ENCODE measurements at places on chromosomes 2 and 18.

GRCh38 chr2:41038408-41038807 lies 586.5 kb upstream of the SLC8A1 start:
- DNase-seq: no peak

DNA sequence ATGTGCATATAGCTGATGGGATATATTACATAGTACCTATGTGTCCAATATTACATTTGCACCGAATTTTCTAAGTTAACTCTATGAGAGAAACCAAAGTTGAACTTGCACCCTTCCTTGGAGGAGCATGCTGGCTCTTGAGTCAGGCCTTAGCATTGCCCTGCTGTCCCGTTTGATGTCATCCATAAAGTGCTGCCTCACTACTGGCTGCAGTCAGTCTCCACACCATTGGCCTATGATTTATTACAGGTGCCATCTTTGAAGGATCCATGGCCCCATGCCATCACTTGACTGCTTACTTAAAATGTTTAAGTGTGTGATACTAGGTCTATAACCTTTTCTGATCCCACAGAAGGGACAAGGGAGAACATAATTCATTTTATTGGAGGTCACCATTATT lies 249.3 kb upstream of the RBBP8 start:
- DNase-seq: no peak

DNA sequence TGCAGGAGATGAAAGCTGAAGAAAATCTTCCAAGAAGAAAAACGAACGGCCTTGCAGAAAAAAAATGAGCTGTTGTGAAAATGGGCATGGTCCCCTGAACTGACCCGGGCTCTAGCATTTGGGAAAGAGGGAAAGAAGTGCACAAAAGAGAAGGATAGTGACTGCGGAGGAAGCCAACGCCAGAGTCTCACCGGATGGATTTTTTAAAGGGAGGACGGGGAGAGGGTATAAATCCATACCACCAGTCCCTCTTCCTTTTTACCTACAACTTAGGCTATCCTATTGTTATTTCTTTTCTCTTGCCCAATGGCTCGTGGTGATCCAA lies 601 bp downstream of the WDR35 start:
- DNase-seq: no peak

DNA sequence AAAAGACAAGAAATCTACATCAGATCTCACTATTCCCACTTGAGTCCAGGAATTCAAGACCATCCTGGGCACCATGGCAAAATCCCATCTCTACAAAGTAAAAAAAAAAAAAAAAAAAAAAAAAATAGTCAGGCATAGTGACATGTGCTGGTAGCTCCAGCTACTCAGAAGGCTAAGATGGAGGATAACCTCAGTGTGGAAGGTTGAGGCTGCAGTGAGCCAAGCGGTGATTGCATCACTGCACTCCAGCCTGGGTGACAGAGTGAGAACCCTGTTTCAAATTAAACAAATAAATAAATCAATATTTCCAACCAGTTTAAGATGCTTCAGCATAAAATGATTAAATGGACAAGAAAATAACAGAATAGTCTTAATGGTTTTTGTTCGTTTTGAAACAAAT lies 197.4 kb downstream of the DSEL start:
- no peak for DNase-seq

DNA sequence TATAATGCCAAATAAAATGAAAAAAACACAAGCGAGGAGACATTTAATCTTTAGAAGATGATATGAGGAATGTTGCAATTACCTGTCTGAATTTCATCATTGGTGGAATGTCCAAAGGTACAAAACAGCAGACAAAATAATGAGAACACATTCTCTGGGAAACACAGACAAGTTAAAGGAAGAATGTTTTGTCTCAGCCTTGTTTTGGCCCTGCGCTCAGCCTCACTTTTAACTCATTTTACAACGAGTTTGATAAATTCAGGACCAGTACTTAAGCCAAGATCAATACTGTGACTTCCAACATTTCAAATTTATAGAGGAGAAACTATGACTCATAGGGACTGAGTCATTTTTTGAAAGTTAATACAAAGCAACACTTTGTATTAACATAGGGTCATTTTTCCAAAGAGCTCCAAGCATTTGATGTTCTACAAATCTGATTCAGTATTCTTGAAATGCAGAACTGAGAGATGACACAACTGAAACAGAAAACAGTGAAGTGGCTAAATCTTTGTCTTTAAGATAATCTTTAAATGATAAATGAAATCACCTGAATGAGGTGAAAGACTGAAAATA lies 833.2 kb upstream of the CHAC2 start:
- DNase-seq: no peak

Measured in NCI-H2107 (cell line).